ENCODE measurements at places on chromosomes 7 and 10. TPM values are rescaled to one million over a fixed set of nuclear protein-coding genes. Genes with fewer than 3 reads are reported as not detected.

GRCh38 chr10:94630017-94630688 lies 53.4 kb upstream of the CYP2C18 start:
- H3K27me3 ChIP-seq = no peaks in the 10 kb centered on the region
- H3K4me3 ChIP-seq = no peak overlapping the region
- H3K36me3 ChIP-seq = peaks cover 1% of the 10 kb centered on the region
- H3K27ac ChIP-seq = no peak overlapping the region
- no peak for DNase-seq

DNA sequence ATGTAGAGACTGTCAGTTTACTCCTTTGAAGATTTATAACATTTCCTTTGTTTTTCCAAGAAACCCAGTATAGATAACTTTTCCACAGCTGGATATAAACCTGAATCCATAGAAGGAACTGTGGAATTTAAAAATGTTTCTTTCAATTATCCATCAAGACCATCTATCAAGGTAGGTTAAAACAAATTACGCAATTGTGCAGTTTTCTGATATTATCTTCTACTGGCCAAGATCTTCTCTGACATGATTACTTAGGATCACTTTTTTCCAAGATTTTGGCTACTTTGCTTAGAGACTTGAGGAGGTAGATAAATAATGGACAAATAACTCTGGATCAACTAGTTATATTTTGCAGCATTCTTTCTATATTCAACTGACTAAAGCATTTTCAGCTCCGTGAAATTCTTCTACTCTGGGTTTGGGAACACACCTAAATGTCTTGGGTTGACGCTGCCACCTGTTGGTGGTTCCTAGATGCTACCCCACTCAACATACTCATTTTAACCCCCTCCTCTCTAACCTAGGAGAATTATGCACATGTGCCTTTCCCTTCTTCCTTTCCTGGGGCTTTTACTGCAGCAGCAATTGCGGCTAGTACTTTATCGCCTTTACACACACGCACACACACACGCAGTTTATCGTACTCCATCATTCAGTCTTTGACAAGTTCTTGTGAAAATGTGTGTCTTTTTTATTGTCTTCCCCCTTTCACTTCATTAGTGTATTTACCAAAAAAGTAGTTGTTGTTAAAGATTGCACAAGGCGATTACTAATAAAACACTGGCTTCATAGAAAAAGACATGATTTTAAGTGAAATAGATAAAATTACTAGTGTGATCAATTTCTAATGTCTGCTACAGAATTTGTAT lies 32.7 kb downstream of the ABCB5 start:
- H3K27me3 ChIP-seq = peaks cover 18% of the 10 kb centered on the region
- H3K4me1 ChIP-seq = peaks cover 7% of the 10 kb centered on the region
- no peak for DNase-seq
- no peak overlapping the region for H3K4me3 ChIP-seq

GRCh38 chr10:35079763-35080162 lies 10.4 kb downstream of the CUL2 start:
- no peak for DNase-seq
- H3K27ac ChIP-seq = no peak overlapping the region
- H3K4me1 ChIP-seq = no peaks in the 10 kb centered on the region
- H3K4me3 ChIP-seq = no peak overlapping the region
- H3K36me3 ChIP-seq = peaks cover 31% of the 10 kb centered on the region
- H3K27me3 ChIP-seq = no peaks in the 10 kb centered on the region

The COL13A1 gene
- 14.1 TPM for total RNA-seq

DNA sequence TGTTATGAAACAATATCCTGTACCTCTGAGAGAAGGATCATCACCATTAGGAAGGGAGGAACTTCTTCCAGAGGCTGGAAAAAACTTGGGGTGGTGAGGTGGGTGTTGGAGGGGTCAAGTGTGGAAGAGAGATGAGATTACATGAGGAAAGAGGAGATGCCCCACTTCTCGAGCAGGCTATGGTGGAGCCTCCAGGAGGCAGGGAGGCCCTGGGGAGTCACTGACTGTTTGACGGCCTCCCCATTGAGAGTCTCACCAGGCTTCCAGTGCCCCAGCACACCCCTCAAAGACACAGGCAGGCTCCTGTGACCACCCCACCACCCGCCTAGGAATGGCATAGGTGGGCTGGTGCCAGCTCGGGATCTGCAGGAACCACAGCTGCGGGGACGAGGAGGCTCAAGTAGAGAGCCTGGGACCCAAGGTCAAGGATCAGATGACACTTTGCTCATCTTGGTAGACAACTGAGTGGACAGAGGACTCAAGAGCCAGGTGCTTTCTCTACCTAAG lies 185.3 kb upstream of the GDF10 start:
- no peaks in the 10 kb centered on the region for H3K4me1 ChIP-seq
- H3K27me3 ChIP-seq = peaks cover 45% of the 10 kb centered on the region
- no peaks in the 10 kb centered on the region for H3K36me3 ChIP-seq
- DNase-seq = no peak
- no peak overlapping the region for H3K27ac ChIP-seq

The VGF gene
- 0.36 TPM for total RNA-seq

The BLNK gene
- total RNA-seq = 8.2 TPM

DNA sequence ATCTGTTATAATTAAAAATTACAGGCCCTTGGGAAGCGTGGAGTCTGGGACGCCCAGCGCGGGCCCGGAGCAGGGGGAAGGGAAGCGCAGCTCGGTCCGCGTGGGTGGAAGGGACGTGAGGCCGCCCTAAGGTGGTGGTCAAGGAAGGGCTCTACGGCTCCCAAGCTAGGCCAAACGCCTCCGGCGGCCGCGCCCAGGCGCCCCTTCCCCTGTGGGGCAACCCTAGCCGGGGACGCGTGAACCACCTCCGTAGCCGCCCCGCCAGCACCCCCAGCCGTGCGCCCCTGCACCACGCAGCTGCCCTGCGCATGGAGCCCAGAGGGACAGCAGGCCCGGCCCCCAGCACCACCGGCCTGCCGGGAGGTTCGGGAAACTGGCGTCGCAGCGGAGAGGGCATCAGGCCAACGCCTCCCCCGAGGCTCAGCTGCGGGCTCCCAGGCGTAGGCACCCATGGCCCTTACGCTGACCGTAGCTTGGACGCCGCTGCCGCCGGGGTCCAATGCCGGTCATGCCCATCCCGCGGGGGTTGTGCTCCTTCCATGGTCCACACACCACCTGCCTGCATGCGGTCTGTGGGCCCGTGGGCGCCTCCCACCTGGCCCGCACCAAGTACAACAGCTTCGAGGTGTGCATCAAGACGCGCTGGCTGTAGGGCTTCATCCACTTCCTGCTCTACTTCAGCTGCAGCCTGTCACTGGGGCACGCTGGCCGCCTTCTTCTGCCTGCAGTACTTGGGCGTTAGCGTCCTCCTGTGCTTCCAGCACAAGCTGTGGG lies 166.7 kb downstream of the SEPTIN7 start:
- H3K36me3 ChIP-seq = no peaks in the 10 kb centered on the region
- H3K27ac ChIP-seq = no peak overlapping the region
- H3K4me3 ChIP-seq = no peak overlapping the region
- H3K4me1 ChIP-seq = peaks cover 6% of the 10 kb centered on the region

The SFTPD gene
- total RNA-seq = 2.2 TPM

DNA sequence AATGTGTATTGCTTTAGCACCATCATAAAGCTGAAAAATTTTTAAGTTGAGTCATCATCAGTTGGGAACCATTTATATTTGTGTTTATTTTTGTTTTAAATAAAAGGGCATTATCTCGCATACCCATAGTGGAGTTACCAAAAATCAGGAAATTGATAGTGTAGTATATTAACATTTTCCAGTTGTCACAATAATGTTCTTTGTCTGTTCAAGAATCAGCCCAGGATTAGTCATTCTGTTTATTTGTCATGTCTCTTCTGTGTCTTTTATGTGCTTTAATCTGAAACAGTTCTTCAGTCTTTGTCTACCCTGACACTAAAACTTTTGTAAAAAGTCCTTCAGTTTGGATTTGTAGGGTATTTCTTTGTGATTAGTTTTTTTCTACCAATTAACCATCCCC lies 827.8 kb upstream of the ZWINT start:
- no peaks in the 10 kb centered on the region for H3K36me3 ChIP-seq
- H3K4me1 ChIP-seq = peaks cover 9% of the 10 kb centered on the region
- no peaks in the 10 kb centered on the region for H3K27me3 ChIP-seq
- no peak overlapping the region for H3K4me3 ChIP-seq
- H3K27ac ChIP-seq = no peak overlapping the region
- DNase-seq = no peak

GRCh38 chr10:110600487-110601101 lies 33.1 kb downstream of the SMC3 start:
- no peak overlapping the region for H3K27ac ChIP-seq
- peaks cover 26% of the 10 kb centered on the region for H3K36me3 ChIP-seq
- no peaks in the 10 kb centered on the region for H3K4me1 ChIP-seq
- H3K4me3 ChIP-seq = no peak overlapping the region
- no peaks in the 10 kb centered on the region for H3K27me3 ChIP-seq

- no peaks in the 10 kb centered on the region for H3K27me3 ChIP-seq
- DNase-seq = no peak
- peaks cover 48% of the 10 kb centered on the region for H3K36me3 ChIP-seq
- no peaks in the 10 kb centered on the region for H3K4me1 ChIP-seq
- H3K4me3 ChIP-seq = no peak overlapping the region
These were observed 54.1 kb upstream of the PPIF start for GRCh38 chr10:79292891-79293746.

The SYT15 gene
- total RNA-seq = 3.0 TPM

DNA sequence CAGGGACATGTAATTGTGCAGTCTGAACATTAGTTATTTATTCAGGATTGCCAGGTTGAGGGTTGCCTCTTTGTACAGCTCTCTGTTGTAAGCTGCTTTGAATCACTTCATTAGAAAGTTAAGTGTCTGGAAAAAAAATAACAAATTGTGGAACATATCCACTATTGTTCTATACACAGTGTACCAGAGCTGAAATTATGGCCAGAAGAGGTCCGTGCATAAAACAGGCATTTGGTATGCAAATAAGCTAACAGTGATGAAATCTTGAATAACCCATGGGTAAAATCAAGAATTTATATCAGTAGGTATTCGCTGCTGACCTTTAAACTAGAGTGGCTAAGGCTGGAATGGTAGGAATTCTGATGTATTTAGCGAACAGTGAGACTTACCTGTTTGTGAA lies 152.1 kb downstream of the LHFPL3 start:
- no peak overlapping the region for H3K4me3 ChIP-seq
- DNase-seq = no peak
- no peaks in the 10 kb centered on the region for H3K4me1 ChIP-seq
- H3K27ac ChIP-seq = no peak overlapping the region

- peaks cover 2% of the 10 kb centered on the region for H3K36me3 ChIP-seq
- no peaks in the 10 kb centered on the region for H3K27me3 ChIP-seq
- H3K4me1 ChIP-seq = peaks cover 23% of the 10 kb centered on the region
- no peak overlapping the region for H3K27ac ChIP-seq
- H3K4me3 ChIP-seq = no peak overlapping the region
These were observed 130.5 kb downstream of the CUX1 start for GRCh38 chr7:101947899-101948298.

- DNase-seq = no peak
- H3K36me3 ChIP-seq = no peaks in the 10 kb centered on the region
- H3K27ac ChIP-seq = peak overlapping the region; percentile 4
- no peaks in the 10 kb centered on the region for H3K27me3 ChIP-seq
- no peak overlapping the region for H3K4me3 ChIP-seq
- H3K4me1 ChIP-seq = peaks cover 40% of the 10 kb centered on the region
These were observed 4.1 kb upstream of the SFR1 start for GRCh38 chr10:104117839-104118323.

- no peaks in the 10 kb centered on the region for H3K36me3 ChIP-seq
- no peak overlapping the region for H3K4me3 ChIP-seq
- H3K27ac ChIP-seq = peak overlapping the region; percentile 79
- DNase-seq = no peak
- H3K27me3 ChIP-seq = peaks cover 1% of the 10 kb centered on the region
- peaks cover 21% of the 10 kb centered on the region for H3K4me1 ChIP-seq
These were observed 243.0 kb upstream of the GLI3 start for GRCh38 chr7:42479816-42480633.

The PCLO gene
- total RNA-seq = 6.0 TPM

The HOXA4 gene
- total RNA-seq = 55.9 TPM

DNA sequence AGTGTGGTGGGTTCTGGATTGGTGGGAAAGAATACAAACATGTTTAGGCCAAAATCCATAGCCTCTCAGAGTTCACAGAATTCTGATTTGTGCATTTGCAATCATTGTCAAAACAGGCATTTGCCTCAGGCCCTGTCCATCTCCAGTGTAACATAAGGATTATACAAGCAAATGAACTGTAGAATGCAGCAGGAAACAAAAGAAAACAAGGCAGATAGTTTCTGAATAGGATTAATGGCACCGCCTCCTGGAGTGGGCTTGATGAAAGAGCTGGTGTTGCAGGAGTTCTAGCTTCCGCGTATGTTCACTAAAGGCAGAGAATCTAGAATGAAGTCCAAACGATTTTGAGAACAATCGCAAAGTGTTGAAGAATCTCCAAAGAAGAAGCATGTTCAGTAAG lies 11.3 kb upstream of the MPP7 start:
- no peak overlapping the region for H3K4me3 ChIP-seq
- peaks cover 33% of the 10 kb centered on the region for H3K27me3 ChIP-seq
- H3K4me1 ChIP-seq = no peaks in the 10 kb centered on the region
- H3K36me3 ChIP-seq = no peaks in the 10 kb centered on the region
- DNase-seq = no peak

The FIGNL1 gene
- 25.4 TPM for total RNA-seq

DNA sequence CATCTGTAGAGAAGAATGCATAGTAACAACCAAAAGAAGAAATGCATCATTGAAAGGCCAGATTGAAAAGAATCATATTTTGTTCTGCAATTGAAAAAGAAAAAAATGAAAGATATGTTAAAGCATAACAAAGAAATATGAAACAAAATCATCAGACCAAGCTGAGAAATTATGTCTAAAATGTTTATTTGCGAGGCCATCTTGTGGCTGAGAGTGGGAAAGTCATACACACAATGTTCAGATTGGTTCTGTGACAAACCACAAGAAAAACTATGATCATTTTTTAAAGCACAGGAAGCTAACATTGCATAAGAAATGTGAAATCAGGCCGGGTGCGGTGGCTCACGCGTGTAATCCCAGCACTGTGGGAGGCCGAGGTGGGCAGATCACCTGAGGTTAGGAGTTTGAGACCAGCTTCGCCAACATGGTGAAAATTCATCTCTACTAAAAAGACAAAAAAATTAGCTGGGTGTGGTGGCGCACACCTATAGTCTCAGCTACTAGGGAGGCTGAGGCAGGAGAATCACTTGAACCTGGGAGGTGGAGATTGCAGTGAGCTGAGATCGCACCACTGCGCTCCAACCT lies 36.6 kb downstream of the ABCB5 start:
- H3K36me3 ChIP-seq = no peaks in the 10 kb centered on the region
- H3K4me1 ChIP-seq = peaks cover 7% of the 10 kb centered on the region
- no peak overlapping the region for H3K4me3 ChIP-seq
- H3K27me3 ChIP-seq = peaks cover 21% of the 10 kb centered on the region
- no peak for DNase-seq
- H3K27ac ChIP-seq = no peak overlapping the region

DNA sequence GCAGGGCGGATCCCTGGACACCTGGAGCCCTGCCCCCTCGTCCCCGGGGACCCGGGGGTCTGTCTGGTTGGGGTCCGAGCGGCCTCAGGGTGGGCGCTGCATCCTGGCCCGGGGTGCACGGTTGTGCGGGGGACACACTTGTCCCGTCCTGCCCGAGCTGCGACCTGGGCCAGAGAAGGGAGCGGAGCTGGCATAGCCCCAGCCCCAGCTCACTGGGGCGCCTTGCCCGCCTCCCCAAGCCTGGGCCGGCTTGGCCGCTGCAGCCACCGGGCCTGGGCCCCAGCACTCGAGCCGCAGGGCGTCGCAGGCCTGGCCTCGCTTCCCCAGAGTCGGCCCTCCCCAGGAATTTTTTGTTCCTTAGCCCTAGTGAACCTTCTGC lies 54.5 kb downstream of the GLRX3 start:
- peak overlapping the region; percentile 55 for H3K4me3 ChIP-seq
- peaks cover 2% of the 10 kb centered on the region for H3K4me1 ChIP-seq
- peaks cover 2% of the 10 kb centered on the region for H3K36me3 ChIP-seq

GRCh38 chr7:80643336-80643915 lies 5.0 kb downstream of the CD36 start:
- no peaks in the 10 kb centered on the region for H3K27me3 ChIP-seq
- no peak overlapping the region for H3K4me3 ChIP-seq
- peaks cover 20% of the 10 kb centered on the region for H3K4me1 ChIP-seq
- H3K27ac ChIP-seq = peak overlapping the region; percentile 16
- DNase-seq = no peak

Data from mesothelial cell of epicardium (in vitro differentiated cells).